Cerebellum (tissue), 4 donors: ENCODE measurements at places on chromosomes 3 and 15. TPM values are rescaled to one million over a fixed set of nuclear protein-coding genes. Genes with fewer than 3 reads are reported as not detected.

The TMIE gene
- total RNA-seq: 0.82 TPM

The FAM81A gene
- 4.9 TPM for total RNA-seq

The ZFYVE19 gene
- 15.4 TPM for total RNA-seq

The TMEM108 gene
- 9.1 TPM for total RNA-seq

The CCR2 gene
- total RNA-seq: 0.45 TPM

The PCSK6 gene
- 23.0 TPM for total RNA-seq

The SCG5 gene
- total RNA-seq: 76.3 TPM

The GPR156 gene
- total RNA-seq: 6.2 TPM

The GCNT3 gene
- 0.18 TPM for total RNA-seq

The ONECUT1 gene
- total RNA-seq: 1.5 TPM

The FBN1 gene
- 38.6 TPM for total RNA-seq

The ACP3 gene
- total RNA-seq: 0.91 TPM

The VEPH1 gene
- total RNA-seq: 19.1 TPM

The MYRIP gene
- 13.5 TPM for total RNA-seq
